ENCODE measurements at places on chromosomes 12 and 14.

GRCh38 chr14:37237735-37238200 is 40.0 kb downstream of the MIPOL1 start:
- no peak for DNase-seq

DNA sequence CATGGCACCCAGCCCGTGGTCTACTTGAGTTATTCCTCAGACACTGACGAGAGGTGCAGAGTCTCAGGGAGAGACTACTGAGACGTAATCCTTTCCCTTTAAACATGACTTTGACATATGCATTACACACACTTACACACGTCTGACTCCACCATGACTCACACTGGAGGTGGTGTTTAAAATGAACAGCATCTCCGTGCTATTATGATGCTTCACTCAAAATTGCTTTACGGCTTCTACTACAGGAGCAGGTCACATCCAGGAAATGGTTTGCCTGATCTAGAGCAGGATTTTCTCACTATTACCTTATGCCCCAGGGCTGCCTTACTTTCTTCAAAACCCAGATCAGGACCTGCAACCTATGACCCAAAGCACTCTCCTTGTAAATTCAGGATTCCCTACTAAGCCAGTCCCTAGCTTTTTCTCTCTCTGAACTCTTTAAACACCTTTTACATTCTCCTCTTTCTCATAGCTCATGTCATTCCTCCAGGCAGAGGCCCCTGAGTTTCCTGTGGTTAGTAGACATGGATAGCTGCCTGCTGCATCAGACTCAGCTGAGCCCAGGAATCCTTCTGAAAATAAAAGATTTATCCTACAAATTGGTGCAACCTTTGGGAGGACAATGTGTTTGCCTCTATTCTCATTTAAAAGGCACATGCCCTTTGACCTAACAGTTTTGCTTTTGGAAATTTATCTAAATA is 31.2 kb downstream of the TMCC3 start:
- DNase-seq = no peak

DNA sequence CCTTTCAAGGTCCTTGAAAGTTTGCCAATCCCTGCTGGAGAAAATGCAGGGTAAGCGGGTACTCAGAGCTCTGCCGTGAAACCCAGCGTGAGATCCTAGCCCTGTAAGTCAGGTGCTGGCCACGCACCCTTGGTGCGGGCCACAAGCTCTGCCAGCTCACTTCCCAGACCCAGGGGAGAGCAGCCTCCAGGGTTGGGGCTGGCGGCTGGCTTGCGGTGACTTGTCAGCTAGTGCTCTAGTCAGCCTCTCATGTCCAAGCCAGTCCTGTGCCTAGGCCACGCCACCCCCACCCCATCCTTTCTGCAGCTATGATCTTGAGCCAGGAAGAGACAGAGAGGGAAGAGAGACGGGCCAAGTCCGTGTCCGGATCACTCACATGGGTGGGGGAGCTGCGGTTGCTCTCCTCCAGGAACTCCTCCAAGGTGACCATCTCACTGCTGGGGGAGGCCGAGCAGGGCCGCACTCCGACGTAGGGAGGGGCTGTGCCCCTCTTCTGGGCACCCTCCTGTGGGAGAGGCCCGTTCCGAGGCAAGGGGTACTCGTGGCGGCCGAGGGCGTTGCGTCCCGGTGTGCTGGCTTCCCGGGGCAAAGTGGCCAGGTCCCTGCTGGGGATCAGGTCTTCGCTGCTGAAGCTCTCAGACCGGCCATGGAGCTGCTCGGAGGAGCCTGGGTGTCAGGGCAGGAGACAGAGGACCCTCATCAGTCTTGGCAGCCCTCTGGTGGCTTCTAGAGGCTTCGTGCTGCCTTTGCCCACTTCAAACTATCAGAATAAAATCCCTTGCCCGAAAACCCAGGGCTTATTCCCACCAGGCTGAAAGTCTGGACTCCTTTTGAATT is 33.3 kb upstream of the GPR68 start:
- DNase-seq = no peak

- no peak for DNase-seq
Measured at GRCh38 chr12:111056618-111057521, 136.5 kb upstream of the MYL2 start.

DNA sequence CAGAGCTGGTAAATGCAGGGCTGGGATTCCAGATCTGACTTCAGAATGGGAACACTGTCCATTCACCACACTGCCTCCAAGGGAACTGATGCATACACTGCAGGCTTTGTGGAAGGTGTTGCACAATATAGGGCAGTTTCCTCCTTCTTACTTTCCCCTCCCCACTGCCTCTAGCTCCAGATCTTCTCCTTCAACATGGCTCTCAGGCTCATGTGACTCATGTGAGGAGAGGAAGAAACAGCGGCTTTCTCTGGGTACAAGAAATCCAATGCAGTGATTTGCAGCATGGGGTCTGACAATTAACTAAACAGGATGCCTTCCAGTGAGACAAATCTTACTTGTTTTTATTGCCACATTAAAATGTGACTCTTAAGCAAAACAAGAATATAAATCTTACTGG is 447.6 kb upstream of the CCDC196 start:
- DNase-seq = no peak

GRCh38 chr14:63928744-63929174 is 76.0 kb downstream of the SYNE2 start:
- peak; percentile 45 for DNase-seq

DNA sequence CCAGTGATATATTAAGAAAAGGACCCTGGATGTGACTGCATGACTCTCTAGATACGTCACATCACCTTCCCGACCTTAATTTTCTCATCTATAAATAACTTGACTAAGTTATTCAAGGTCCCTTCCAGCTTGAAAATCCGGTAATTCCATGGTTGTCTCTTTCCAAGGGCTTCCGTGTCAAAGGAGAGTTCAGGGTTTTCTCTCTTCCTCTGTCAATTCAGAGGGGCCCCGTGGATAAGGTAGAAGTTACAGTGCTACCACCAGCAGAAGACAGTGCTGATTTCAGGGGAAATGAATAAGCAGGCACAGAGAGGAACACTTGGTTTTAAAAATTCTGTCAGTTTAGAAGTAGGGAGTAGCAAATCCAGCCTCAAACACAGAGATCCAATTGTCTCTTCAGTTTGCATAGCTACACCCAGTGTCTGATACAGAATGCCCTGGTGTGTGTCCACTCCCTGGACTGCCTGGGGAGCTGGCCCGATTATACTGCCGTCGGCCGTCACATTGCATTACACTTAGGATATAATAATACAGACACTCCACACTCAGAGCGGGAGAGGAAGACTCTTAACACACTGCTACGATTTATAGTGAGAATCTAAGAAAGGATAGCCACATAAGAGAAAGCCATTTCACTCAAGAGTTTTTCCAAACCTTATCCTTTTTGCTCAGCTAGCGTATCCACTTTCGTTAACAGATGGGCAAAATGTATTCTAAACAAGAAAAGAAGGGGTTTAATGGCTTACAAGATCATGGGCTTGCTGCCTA is 54.7 kb upstream of the GTF2A1 start:
- DNase-seq = no peak

GRCh38 chr14:72617391-72618031 is 276.4 kb downstream of the DPF3 start:
- no peak for DNase-seq

DNA sequence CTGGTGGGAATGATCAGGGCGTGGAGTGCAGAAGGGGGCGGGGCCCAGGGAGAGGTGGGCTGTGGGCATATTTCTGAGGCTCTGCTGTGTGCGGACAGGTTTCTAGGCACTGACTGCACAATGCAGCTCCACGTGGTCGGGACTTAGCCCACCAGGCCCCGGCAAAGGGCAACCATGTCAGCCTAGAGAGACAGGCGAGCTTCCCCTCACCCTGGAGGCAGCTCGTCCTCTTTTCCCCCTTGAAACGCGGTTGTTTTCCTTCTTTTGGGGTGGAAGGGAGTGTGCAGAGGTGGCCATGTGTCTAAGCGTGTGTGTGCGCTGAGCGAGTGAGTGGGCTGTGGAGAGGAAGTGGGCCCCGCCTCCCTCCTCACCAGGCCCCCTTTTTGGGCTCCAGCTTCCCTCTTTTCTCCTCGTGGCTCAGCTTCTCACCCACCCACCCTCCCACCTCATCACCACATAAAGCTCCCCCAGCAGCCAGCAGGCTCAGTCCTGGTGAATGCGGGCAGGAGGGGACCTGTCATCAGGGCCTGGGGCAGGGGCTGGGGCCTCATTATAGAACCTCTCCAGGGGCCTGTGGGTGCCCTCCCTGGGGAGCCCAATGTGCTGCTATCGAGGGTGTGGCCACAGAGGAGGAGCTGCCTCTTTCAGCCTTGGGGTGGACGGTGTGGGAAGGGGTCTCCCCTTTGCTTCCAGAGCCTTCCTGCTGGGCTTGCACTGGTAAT is 22.0 kb downstream of the LRTM2 start:
- no peak for DNase-seq

DNA sequence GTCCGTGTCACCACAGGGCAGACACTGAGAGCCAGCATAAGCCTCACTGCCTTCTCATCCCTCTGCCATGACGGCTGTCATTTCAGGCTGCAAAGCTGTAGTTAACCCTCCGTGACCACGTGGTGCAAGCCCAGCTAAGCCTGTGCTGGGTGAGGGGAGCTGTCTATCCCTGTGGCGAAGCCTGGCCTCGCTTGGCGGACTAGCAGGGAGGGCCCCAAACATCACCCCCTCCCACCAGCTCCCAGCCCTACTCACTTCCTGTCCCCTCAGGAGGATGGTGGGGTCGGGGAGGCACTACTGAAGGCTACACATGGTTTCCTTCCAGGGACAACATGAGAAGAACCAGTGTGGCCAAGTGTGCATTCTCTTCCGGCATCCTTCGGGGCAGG is 88.2 kb downstream of the CHGA start:
- no peak for DNase-seq

DNA sequence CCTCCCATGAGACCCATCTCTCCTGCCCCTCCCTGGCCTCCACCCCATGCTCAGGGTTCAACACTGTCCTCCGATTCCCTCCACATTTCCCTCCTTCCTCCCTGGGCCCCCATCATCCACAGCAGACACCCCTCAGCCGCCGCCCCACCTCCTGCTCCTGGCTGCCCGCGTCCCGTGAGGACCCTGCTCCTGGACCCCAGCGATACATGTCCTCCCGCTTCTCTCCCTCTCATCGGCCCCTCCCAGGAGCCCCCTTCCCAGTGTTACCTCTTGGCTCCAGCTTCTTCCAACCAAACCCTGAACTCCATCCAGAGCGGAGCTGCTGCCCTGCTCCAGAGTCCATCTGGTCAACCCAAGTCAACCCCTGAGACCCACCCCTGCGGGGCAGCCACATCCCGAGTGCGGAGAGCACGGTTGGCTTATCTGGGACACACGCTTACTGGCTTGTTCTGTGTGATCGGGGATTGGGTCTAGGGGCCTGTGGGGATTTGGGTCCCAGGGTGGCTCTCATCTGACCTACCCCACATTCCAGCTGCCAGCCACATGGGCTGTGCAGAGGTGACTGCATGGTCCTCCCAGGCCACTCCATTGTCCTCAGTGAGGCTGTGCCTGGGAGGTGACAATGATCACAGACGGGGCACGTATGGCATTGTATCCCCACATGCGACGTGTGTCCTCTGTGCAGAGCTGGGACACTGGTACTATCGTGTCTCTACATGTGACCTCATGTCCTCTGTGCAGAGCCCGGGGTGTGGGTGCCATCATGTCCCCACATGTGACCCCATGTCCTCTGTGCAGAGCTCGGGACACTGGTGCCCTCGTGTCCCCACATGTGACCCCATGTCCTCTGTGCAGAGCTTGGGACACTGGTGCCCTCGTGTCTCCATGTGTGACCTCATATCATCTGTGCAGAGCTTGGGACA is 333.6 kb downstream of the ADGRD1 start:
- no peak for DNase-seq

DNA sequence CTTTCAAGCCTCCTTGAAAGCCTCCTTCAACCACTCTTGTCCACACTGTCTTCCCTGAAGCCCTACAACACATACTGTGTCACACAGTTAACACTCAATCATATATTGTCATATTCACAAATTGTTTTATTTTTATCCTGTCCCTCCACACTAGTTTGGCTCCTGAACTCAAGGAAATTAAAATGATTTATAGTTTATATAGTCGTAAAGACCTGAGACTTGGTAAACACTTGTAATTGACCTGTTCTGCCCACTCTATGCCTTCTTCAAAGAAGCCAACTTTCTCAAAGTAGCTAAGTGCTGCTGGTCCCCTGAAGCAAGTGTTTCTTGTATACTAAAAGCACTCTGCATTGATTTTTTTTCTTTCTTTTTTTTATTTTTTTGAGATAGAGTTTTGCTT is 15.6 kb upstream of the NEK9 start:
- DNase-seq = no peak

GRCh38 chr12:54497883-54498282 is 331 bp downstream of the NCKAP1L start:
- no peak for DNase-seq

- no peak for DNase-seq
Measured at GRCh38 chr12:132272711-132273110, 56.7 kb downstream of the GALNT9 start.

- no peak for DNase-seq
Measured at GRCh38 chr12:53805791-53806190, 54.0 kb upstream of the CISTR start.

- DNase-seq = no peak
Measured at GRCh38 chr12:54229624-54230212, 40.9 kb upstream of the SMUG1 start.

GRCh38 chr14:88669346-88669745 is 106.5 kb downstream of the ZC3H14 start:
- DNase-seq = no peak
